ENCODE measurements at places on chromosomes 5 and 9.

- no peak for DNase-seq
Observed at GRCh38 chr5:155480731-155481131, 467.2 kb downstream of the KIF4B start.

- DNase-seq, result no peak
Observed at GRCh38 chr5:176711883-176712282, 64.6 kb downstream of the TSPAN17 start.

GRCh38 chr5:170651604-170652277 lies 131.8 kb upstream of the GABRP start:
- DNase-seq, result no peak

DNA sequence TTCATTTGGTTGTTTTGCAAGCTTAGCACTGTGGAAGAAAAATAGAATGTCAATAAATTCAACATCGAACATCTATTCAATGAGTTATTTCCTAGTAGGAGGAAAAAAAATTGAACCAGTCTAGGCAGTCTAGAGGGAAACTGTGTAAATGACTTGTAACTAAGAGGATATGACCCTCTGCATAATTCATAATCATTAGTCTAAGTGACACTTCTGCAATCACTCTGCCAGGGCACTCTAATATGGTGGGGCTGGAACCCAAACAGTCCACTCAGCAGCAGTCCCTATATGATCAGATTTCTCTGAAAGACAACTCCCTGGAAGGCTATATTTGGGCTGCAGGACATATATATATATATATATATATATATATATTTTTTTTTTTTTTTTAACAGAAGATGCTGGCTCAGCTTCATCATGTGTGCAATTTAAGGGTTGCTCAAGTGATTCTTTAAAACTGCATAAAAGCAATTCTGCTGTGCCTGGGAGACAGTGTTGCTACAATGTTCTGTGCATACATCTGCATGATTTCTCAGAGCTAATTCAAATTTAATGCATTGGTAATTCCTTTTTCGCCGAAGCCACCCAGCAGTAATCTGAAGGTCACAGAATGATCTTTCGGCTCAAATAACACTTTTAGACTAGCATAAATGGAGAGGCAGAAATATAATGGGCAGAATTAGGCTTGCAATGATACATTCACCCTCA lies 482.1 kb upstream of the ZNF608 start:
- DNase-seq, result no peak

- DNase-seq, result no peak
Observed at GRCh38 chr5:33761139-33761538, 130.7 kb downstream of the ADAMTS12 start.

DNA sequence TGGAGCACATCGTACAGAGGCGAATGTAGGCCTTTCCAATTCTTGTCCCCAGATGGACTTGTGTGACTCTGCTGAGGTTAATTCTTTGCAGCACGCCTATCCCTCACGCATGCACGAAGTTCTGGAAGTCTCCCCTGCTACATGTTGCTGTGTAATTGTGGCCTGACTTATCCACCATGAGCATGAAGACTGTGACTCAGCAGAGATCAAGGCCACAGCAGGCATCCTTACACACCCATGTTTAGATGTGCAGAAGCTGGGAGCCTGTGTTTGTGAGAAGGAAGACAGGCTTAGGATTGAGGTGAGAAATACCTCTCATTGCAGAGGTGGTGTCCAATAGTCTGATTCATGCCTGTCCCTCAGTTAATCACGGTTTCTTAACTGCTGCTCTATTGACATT lies 135.6 kb downstream of the ICE1 start:
- DNase-seq, result no peak
